ENCODE measurements at places on chromosomes 2 and 18.
A peak's percentile ranks its signal among the peaks of the same experiment; 100 is the strongest.

DNA sequence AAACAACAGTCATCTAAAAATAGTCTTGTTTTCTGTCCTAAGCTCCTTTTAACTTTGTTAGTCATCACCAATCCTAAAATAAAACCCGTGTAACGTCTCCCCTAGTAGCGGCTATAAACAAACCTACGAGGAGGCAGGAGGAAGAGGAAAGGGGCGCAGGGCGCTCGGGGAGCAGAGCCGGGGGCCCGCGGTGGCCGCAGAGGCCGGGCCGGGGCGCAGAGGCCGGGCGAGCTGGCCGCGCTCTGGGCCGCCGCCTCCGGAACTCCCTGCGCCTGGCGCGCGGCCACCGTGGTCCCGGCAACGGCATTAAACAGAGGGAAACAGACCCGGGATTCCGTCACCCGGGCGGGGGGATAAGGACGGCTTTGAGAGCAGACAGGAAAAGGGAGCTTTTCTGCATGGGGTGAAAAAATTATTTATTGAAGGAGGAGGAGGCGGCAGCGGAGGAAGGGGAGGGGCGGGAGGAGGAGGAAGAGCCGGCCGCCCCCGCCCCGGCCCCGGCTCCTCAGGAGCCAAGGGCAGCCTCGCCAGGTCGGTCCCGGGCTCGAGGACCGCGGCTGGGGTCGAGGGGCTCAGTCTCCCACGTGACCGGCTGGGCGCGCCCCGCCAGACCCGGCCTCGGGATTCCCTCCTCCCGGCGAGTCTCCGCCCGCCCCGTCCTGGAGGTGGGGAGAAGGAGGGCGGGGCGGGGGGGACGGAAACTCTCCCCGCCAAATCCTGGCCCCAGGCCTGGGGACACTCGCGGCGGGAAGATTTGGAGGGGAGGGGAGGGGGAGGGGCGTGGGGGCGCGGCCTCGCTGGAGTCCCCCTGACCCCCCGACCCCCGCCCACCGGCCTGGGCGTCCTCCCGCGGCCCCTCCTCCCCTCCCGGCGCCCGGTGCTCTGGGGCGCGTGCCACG lies 1.8 kb upstream of the NFATC1 start:
- DNase-seq: peak; percentile 26

GRCh38 chr2:221254299-221254698 lies 317.8 kb downstream of the EPHA4 start:
- DNase-seq: peak; percentile 33

DNA sequence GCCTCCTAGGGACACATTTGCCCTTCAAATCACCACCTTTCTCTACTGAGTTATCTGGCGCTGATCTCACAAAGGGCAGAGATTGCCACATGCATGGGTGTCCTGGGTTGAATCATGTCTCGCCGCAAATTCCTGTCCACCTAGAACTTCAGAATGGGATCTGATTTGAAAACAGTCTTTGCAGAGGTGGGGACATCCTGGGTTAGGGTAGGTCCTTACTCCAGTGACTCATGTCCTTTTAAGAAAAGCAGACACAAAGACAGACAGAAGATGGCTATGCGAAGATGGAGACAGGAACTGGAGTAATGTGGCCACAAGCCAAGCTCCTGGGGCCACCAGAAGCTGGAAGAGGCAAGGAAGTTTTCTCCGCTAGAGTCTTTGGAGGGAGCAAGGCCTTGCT lies 197.4 kb upstream of the SMIM21 start:
- no peak for DNase-seq

- no peak for DNase-seq
Measured at GRCh38 chr18:58394602-58395425, 234.1 kb downstream of the ALPK2 start.

DNA sequence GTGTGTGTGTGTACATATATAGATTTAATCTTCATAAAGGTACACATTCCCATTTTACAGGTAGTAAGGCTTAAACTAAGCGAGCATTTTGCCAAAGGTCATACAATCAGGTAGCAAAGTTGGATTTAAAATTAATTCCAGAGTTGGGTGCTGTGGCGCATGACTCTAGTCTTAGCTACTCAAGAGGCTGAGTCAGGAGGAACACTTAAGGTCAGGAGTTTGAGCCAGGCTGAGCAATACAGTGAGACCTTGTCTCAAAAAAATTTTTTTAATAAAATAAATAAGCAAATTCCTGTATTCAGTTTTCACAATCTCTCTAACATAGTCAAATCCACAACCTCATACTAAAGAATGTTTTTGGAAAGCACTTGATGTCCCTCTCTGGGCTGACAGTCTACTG lies 111.5 kb upstream of the LDLRAD4 start:
- DNase-seq: no peak

- DNase-seq: peak; percentile 7
Measured at GRCh38 chr2:240822280-240822847, 2.3 kb upstream of the KIF1A start.

DNA sequence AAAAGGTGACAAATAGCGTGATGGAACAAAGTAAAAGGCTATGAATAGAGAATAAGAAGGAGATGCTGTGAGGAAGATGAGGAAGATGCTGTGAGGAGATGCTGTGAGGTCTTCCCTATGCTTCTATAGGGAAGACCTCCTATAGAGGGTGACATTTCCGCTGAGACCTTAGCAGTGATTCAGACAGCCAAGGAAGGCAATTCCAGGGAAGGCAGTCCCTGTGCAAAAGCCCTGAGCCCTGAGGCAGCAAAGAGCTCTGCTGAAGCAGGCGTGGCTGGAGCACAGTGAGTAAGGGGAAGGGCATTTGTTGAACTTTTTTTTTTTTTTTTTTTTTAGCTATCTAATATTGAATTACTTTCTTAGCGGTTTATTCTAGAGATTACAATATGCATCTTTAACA lies 142.7 kb upstream of the FOSL2 start:
- DNase-seq: no peak

GRCh38 chr2:237943395-237944094 lies 23.3 kb upstream of the UBE2F start:
- peak; percentile 26 for DNase-seq

GRCh38 chr18:55375930-55376329 lies 212.1 kb downstream of the TCF4 start:
- DNase-seq: no peak

- no peak for DNase-seq
Measured at GRCh38 chr18:68462766-68463165, 252.1 kb downstream of the TMX3 start.

DNA sequence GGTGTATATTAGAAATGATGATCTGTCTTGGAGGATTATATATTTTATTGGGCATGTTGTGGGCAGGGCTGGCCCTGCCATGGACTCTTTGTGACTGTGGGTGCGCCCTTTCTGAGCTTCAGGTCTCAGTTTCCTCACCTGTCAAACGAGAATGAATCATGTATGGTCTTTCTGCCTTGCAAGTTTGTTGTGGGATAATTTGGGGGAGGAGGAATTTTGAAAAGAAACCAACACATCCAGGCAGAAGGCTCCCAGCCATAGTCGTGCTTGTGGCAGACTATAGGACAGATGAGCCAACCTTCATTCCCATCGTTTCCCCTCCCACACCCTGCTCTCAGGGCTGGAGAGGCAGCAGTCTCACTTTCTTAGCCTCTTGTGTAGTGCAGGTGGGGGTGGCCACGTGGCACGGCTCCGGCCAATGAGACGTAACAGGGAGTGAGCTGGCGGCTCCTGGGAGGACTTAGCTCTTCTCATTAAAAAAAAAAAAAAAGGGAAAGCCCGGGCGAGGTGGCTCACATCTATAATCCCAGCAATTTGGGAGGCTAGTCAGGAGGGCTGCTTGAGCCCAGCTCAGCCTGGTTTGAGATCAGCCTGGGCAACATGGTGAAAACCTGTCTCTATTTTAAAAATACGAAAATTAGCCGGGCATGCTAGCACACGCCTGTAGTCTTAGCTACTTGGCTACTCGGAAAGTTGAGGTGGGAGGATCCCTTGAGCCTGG lies 63.1 kb downstream of the RHOB start:
- peak; percentile 97 for DNase-seq

- no peak for DNase-seq
Measured at GRCh38 chr2:158533009-158533408, 76.3 kb downstream of the PKP4 start.

GRCh38 chr2:71704131-71704561 lies 250.8 kb downstream of the DYSF start:
- DNase-seq: no peak

DNA sequence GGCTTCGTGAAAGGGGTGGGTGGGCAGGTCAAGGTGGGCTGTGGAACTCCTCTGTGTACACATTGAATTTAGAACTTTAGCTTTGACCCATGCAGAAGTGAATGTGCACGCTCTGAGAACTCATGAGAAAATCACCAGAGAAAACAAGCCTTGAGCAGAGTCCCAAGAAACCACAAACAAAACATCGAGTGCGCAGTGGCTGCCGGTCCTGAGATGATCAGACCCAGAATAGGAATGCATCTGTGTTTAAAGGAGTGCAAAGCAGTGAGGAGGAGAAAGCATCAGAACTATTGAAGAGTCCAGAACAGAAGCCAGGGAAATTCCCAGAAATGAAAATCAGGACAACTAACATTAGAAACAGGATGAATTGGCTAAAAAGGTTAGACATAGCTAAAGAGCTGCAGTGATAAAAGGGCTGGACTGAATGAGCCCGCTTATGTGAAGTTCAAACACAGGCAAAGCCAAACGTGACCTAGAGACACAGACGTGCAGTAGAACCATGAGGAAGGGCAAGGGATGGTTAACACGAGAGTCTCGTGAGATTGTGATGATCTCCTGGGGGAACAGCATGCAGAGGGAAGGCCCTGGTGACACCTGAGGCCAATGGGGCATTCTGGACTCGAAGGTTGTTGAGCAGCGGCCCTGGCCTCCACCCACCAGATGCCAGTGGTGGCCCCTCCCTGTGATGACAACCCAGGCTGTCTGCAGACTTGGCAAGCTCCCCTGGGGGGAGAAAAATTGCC lies 16.4 kb upstream of the TXNL4A start:
- no peak for DNase-seq

GRCh38 chr2:134086594-134087219 lies 167.2 kb upstream of the MGAT5 start:
- DNase-seq: no peak

- DNase-seq: no peak
Measured at GRCh38 chr2:195532628-195533271, 124.3 kb upstream of the SLC39A10 start.

DNA sequence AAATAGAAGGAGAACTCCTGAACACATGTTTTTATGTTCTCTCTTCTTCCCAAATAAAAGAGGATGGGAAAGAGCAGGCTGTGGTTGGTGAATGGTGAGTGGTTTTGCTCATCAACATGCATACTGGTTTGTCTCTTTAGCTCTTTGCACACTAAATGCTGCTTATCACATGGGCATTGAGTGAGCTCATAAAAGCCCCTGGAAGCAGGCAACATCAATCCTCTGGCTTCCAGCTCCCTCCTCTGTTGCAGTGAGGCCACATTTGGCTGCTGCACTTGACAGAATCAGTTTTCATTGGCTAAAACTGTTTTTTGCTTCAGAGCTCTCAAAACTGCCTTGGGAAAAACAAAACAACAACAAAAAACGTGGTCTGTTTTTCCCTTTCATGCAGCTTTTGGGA lies 1308.2 kb upstream of the NRXN1 start:
- no peak for DNase-seq

- DNase-seq: peak; percentile 24
Measured at GRCh38 chr2:94870440-94871225, 597 bp upstream of the TEKT4 start.

- peak; percentile 8 for DNase-seq
Measured at GRCh38 chr2:201139836-201140604, 24.1 kb downstream of the CFLAR start.

- no peak for DNase-seq
Measured at GRCh38 chr2:217467331-217467730, 535.5 kb downstream of the TNS1 start.

DNA sequence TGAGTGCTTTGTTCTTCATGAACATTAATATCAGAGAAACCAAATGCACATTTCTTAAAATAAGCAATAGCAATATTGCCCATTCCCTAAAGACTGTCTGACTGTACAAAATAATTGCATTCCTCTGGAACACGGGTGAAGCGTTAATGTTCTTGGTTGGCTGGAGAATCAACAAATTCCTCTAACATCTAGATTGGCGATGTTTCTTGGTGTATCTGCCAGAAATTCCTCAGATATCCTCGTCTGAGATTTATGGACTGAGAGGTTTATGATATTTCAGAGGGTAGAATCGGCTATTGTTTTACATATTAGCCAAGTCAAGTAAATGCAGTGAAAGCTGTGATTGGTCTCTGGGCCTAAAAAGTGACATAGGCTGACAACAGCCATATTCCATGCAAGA lies 27.1 kb upstream of the SPTBN1 start:
- DNase-seq: no peak

- no peak for DNase-seq
Measured at GRCh38 chr2:20465716-20466394, 19.0 kb downstream of the RHOB start.

DNA sequence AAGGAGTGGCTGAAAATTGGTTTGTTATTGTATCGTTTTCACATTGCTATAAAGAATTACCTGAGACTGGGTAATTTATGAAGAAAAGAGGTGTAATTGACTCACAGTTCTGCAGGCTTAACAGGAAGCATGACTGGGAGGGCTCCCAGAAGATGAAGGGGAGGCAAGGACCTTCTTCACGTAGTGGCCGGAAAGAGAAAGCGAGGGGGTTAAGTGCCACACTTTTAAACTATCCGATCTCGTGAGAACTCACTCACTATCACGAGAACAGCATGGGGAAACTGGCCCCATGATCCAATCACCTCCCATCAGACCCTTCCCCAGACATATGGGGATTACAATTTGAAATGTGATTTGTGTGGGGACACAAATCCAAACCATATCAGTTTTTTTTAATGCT lies 81.6 kb downstream of the FBXO15 start:
- no peak for DNase-seq

DNA sequence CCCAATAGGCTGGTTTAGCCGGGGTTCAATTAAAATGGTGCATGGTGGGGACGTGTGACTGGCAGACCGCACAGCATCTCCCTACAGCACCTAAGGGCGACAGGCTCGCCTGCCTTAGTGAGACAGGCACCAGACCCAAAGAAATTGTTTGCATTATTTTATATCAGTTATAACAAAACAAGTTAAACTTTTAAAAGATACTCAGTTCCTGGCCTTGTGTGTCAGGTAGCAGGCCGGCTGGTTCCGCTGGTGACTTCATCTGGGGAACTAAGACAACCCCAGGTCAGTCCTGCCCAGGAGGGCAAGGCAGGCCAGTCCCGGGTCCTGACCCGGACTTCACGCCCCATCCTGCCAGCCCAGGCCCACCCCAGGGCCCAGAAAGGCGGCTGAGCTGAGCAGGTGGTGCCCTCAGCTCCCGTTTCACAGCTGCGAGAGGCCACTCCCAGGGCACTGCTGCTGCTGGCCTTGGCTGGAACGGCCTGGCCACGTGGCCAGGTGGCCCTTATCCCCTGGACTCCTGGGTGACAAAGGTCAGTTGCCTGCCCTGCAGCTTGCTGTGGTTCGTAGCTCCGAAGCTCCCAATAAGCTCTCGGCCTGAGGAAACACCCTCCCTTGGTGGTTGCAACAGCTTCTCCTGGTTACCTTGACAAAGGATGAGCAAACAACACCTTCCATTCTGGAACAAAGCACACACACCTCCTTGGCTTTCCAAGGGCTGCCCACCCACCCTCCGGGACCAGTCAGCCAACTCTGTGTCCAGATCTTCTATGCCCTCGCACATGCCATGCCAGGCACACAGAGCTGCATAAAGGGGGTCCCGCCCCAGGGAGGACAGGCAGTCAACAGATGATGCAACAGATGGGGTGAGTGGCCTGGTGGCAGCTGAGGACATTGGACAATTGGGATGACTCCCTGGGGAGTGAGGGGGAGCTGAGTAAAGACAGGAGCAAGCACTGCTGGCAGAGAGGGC lies 11.3 kb upstream of the AGXT start:
- DNase-seq: peak; percentile 96

- no peak for DNase-seq
Measured at GRCh38 chr18:9079818-9080528, 22.5 kb upstream of the NDUFV2 start.

GRCh38 chr2:30248791-30249190 lies 17.5 kb downstream of the LBH start:
- DNase-seq: peak; percentile 13
